ENCODE measurements at places on chromosomes 6 and 20.
A peak's percentile ranks its signal among the peaks of the same experiment; 100 is the strongest.

DNA sequence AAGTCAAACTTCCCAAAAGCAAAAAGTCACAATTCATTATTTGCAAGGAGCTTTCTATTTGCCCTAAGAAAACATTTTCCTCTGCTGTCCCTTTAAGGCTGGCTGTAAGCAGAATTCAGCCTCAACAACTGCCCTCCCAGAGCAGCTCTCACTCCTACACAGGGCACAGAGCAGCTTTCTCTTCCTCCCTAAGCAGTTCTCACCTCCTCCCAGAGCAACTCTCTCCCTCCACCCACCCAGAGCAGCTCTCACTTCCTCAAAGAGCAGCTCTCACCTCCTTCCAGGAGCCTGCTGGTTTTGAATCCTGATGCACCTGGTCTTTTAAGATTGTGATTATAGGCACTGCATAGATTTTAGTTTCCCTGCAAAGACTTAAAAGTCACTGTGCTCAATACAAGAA, 120.6 kb upstream of the TMEM181 start:
- DNase-seq, result no peak

DNA sequence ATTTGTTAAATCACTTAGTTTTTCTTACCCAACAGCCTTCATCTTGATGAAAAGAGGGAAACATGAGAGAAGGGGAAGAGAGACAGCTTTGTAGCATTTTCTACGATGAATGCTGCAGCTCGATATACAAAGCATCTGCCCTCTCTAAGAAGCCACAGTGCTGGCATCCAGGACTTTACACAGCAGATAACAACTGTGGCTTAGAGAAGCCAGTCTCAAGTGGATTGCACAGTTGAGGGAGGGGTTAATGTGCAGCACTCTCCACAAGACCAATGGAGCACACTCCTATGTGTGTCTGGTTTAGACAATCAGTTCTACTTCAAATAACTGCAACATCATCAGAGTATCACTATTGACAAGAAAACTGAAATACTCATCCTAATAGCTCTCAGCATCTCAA, 5.8 kb downstream of the C6orf120 start:
- DNase-seq, result no peak

DNA sequence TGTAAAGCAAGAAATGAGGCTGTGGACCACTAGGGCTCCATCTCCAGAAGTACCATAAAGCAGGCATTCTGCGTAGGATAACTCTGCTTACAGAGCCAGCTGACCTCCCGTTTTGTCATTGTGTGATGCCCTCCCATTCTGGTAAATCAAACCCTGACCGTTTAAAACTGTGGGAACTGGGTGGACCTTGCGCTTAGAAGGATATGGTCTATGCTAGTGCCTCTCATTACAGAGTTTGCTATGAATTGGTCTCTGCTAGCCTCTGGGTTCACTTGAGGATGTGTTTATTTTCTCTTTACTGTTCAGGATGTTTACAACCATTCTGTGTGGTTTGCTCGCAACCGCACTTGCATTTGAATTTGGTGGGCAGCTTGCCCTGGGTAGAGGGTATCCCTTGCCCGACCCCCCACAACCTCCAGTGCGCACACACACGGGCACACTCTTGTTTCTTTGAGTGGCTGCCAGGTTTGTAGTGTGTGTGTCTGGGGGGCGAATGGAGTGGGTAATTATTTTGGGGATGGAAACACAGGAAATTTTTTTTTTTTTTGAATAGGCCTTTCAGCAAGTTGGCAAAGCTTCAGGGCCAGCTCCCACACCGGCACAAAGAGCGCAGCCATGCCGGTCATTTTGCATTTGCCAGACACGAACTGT, 198.3 kb downstream of the JARID2 start:
- no peak for DNase-seq

DNA sequence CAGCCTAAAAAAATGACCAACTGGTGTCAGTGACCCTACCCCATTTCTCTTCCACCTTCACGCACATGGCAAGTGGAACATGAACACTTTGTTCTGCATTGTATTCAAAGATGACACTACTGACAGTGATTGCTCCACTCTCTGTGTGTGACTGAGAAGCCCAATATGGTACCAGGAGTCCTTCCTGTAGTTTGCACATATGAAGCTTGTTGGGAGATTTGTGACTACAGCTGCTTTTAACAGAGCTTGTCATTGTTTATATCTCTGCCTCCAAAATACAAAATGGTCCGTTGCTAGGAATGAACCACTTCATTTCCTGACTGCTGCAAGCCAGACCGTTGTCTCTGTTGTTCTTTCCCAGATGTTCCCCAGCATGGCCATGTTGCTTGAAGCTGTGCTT, 140.3 kb upstream of the TCF21 start:
- no peak for DNase-seq

GRCh38 chr6:170052991-170053821, 237.7 kb downstream of the DLL1 start:
- DNase-seq, result no peak

- DNase-seq, result no peak
These were observed 384.7 kb upstream of the ID4 start for GRCh38 chr6:19452495-19452894.

DNA sequence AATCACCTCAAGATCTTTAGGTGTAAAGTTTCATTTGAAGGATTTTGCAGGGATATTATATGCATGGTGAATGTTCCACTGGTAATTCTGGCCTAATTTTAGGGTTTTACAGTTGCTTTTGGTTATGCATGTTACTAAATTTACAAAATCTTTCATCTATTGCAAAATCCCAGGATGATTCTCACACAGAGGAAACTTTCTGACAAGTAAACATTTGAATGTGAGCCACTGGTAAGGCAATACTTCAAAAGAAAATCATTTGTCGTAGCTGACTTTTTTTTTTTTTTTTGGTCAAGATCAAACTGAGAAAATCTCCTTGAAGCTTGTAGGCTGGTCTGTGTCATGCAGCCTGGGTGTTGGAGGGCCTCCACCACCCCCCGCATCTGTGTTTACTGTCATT, 141.9 kb upstream of the EXOC2 start:
- DNase-seq, result no peak

DNA sequence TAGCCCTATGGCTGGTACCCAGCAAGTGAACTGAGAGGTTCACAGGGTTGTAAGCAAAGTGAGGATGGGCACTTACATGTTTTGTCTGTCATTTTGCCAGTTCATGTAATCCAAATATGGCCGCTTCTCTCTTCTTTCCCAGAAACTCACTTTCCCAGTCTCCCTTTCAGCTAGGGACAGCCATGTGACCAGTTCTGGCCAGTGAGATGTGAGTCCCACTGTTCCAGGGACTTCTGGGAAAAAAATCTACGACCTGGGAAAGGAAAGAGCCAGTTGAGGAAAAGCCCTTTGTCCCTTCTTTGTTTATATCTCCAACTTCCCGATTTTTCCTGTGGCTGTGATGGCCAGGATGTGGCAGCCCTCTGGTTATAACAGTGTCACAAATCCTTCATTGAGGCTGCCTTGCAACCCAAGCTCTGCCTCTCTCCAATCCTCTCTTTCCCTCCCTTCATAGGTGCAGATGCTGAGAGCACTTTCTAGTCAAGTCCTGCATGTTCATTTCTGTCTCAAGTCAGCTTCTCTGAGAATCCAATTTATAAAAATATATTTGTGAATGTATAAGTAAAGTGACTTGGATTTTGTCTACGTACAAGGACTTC, 148.6 kb upstream of the ZFP64 start:
- DNase-seq, result no peak

GRCh38 chr6:168575346-168576098, 134.5 kb downstream of the SMOC2 start:
- DNase-seq, result no peak

GRCh38 chr20:46811224-46812084, 83.2 kb upstream of the EYA2 start:
- DNase-seq, result no peak

GRCh38 chr6:135990439-135990838, 138.9 kb downstream of the PDE7B start:
- DNase-seq, result no peak

GRCh38 chr20:1336699-1337367, 7.9 kb upstream of the SDCBP2 start:
- DNase-seq, result no peak

- DNase-seq, result no peak
These were observed 478.1 kb downstream of the PHF3 start for GRCh38 chr6:64113704-64114103.

GRCh38 chr6:159976686-159977254, 7.9 kb downstream of the IGF2R start:
- DNase-seq, result no peak

GRCh38 chr20:44357020-44357419, 1.5 kb downstream of the HNF4A start:
- DNase-seq, result no peak

DNA sequence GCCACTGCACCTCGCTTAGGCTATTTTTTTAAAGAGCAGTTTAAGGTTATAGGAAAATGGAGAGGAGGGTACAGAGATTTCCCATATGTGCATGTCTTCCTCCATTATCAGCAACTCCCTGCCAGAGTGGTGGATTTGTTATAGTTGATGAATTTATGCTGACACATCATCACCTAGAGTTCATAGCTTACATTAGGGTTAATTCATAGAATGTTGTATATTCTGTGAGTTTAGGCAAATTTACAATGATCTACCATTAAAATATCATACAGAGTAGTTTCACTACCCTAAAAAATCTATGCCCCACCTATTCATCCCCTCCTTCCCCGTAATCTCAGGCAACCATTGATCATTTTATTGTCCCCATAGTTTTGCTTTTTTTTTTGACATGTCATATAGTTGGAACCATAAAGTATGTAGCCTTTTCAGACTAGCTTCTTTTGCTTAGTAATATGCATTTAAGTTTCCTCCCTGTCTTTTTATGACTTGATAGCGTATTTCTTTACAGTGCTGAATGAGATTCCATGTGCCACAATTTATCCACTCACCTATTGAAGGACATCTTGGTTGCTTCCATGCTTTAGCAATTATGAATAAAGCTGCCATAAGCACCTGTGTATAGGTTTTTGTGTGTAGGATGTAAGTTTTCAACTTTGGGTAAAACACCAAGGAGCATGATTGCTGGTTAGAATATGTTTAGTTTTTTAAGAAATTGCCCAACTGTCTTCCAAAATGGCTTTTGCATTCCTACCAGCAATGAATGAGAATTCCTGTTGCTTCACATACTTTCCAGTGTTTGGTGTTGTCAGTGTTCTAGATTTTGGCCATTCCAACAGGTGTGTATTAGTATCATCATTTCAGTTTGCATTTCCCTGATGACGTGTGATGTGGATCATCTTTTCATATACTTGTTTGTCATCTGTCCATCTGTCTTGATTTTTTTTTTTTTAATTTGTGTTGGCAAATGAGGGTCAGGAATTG, 60.2 kb downstream of the NCOA3 start:
- DNase-seq, result no peak

- no peak for DNase-seq
These were observed 90.2 kb upstream of the TOX2 start for GRCh38 chr20:43824309-43825050.

GRCh38 chr6:13908955-13909381, 15.8 kb upstream of the RNF182 start:
- DNase-seq, result no peak

DNA sequence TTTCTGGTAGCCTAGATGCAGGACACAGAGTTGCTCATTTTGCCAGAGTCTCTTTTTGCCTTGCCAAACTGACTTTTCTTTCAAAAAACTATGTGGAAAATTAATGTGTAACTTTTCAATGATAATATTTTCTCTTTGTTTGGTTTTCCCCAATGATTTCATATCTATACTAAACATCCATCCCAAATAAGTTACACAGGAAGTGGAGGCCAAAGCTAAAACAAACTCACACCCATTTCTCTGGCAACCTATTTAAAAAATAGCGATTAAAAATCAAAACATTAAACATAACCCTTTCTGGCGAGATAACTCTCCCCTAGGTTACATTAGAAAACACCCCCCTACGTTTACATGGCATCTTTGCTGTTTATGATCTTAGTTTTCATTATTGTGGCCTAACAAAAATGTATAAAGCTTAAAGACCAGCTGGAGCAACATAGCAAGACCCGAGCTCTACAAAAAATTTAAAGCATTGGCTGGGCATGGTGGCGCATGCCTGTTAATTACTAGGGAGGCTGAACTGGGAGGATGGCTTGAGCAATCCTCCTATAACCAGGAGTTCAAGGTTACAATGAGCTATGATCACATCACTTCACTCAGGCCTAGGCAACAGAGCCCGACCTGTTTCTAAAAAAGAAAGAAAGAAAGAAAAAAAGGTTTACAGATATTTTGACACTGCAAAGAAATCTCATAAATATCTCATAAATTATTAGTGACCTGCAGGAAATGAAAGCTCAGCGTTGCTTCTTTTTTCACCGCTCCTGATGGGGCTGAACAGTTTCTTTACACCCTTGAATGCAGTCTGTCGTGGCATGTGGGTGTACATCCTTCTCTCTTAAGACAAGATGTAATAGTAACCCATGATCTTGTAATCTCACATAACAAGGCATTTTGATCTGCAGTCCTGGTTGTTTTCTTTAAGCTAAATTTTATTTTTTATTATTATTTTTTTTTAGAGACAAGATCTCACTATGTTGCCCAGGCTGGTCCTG, 32.8 kb upstream of the CEP85L start:
- no peak for DNase-seq

GRCh38 chr6:33897189-33897780, 93.5 kb upstream of the MLN start:
- DNase-seq, result no peak

DNA sequence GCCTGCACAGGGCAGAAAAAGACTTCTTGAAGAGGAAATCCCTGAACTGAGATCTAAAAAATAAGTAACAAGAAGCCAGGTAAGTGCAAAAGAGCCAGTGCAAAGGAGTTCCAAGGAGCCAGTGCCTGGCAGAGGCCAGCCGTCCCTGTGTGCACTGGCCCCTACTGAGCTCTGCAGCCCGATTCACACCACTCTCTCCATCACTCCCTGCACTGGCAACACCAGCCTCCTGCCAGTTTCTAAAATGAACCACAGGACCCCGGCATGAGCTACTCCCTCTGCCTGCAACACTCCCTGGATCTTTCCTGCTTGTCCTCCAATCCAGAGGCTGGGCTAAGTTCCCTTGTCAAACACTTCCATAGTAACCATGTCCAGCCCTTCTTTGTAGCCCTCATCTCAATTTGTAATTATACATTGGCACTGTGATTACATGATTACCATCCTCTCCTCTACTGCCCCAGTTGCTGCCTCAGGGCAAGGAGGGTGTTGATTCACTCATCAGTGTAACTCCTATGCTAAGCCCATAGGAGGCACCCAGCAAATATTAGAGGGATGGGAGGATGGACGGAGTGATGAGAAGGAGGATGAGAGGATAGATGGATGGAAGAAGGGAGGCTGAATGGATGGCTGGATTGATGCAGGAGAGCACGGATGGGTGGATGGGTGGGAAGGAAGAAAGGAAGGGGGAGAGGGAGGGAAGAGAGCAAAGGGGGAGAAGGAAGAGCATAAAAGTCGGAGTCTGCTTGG, 49.3 kb downstream of the SIRPA start:
- no peak for DNase-seq

- DNase-seq, result peak; percentile 24
These were observed 33.0 kb downstream of the METTL24 start for GRCh38 chr6:110325197-110325596.

DNA sequence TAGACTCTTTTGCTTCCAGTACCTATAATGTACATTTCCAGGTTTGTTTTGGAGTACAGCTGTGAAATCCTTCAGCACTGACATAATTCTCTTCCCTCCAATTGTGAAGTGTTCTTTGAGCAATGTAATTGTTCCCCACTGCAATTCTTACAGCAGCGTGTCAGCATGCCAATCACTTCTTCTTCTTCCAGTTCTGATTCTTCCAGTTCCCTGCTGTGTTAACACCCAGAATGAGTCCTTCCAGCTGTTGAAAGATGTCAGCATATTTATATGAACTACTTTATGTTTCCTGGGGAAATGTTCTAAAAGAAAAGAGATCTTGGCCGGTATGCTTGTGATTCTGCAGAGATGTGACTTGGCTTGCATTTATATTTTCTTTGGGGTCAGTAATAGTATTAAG, 213.9 kb downstream of the UNC5CL start:
- no peak for DNase-seq

- no peak for DNase-seq
These were observed 27.3 kb downstream of the COL21A1 start for GRCh38 chr6:56220078-56220477.

All from BJ (cell line).